ENCODE measurements at places on chromosomes 2 and 18.

DNA sequence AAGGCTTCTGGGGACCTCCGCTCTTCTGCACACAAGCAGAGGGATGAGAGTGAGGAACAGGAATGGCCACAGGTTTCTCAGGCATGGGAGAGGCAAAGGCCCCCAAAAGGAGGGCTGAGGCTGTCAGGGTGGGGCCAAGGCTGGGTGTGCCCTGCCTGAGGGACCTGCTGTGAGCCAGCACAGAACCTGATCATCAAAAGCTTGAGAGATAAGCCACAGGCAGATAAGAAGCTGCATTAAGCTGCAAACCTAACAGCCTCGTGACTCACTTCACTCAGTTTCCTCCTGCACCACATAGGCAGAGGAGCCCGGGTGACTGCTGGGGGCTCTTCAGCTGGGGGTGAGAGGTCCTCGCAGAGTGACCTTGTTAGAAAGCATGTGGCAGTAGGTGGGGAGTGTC, 64.5 kb upstream of the LAPTM4A start:
- DNase-seq: no peak

DNA sequence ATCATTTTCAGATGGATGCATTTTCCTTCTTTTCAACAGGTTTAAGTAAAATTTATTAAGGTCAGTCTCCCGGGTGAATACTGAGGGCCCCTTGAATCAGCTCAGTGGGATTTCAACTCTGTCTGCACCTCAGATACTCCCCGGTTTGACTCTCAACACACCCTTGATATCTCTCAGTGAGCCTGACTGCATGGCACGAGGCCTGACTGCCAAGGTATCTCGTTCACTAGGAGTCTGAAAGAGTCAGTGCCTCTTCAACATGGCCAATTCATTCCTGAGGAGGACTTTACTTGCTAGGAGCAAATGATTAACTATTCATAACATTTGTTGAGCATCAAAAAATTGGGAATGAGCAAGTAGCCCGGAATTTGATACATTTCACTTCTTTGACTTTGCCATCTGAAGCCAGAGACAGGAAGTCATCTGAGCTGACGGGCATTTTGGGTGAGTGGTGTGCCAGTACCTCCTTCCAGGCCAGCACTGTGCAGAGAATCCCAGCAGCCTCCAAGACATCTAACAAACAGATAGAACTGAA, 81.0 kb downstream of the VAPA start:
- no peak for DNase-seq

GRCh38 chr2:12895017-12895416, 178.3 kb downstream of the TRIB2 start:
- DNase-seq: no peak

DNA sequence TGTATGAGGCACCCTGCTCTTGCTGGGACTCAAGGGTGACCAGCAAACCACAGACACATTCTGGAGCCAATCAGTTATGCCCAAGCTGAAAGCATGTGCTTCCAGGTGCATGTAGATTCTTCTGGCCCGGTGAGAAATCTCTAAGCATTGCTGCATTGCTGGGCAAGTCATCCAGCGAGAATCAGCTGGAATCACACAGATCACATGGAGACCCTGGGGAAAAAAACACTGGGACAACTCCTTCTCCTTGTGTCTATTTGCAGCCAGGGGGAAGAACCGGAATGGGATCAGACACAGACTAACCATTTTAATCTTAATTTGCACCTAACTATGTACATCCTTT, 119.7 kb upstream of the KLF7 start:
- no peak for DNase-seq

DNA sequence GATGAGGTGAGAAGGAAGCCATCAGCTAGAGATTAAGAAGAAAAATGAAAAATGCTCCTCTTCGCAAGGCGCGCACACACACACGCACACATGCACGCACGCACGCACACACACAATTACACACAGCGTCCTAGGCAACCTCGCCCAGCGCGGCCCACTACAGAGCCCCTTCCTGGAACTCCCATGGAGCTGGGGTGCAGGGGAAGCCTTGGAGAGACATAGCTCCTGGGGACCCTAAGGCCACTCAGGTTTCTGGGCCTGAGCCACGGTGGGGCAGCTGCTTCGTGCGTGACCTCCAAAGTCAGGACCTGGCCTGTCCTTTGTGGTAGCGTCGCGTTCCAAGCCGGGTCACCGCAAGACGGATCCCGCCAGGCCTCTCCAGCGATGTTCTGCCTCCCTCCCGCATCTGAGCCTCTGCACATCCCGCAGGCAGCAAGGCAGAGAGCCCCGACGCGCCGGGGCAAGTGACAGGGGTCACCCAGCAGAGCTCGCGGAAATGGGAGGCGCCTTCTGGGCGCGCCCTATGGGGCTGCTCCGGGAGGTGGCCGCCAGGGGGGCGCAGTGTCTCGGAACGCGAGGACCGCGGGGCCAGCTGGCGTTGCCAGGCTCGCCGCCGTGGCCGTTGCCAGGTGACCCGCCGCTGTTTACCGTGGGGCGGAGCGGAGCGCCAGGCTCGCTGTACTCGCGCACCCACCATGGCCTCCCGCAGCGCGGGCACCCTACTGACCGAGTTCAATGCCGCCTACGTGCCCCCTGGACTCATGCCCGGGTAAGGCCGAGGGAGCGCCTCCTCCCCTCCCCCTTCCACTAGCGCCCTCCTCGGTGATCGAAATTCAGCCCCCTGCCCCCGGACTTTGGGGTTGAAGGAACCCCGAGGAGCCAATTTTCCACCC, 79.0 kb downstream of the CIB4 start:
- no peak for DNase-seq

Data from urinary bladder (tissue), 4 donors.